Activated CD4-positive, alpha-beta T cell treated with anti-CD3 and anti-CD28 coated beads, Interleukin-2, amount 50 U/mL, for 4 hours (primary cell): ENCODE measurements at places on chromosomes 5 and 9.

- DNase-seq, result no peak
These were observed 111.3 kb downstream of the RXRA start for GRCh38 chr9:134437403-134438194.

DNA sequence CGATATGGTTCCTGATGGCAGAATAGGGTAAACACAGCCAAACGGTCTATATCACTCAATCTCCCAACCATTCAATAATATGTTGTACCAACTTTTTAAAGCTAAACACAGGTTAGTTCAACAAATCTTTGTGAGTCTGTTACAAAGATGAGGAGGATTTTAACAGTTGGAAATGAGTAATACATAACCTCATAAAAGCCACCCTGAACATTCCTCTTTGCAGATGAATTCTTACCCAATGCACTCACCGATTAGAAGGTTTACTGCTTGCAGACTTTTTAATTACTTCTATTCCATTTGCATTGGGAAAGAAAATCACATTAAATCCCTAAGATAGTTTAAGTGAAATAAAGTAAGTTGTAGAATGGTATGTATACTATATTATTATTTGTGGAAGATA lies 23.3 kb upstream of the TRMT10B start:
- DNase-seq, result no peak

- no peak for DNase-seq
These were observed 29.5 kb downstream of the ABL1 start for GRCh38 chr9:130864541-130864940.

GRCh38 chr5:101991486-101991885 lies 304.6 kb downstream of the SLCO4C1 start:
- no peak for DNase-seq

DNA sequence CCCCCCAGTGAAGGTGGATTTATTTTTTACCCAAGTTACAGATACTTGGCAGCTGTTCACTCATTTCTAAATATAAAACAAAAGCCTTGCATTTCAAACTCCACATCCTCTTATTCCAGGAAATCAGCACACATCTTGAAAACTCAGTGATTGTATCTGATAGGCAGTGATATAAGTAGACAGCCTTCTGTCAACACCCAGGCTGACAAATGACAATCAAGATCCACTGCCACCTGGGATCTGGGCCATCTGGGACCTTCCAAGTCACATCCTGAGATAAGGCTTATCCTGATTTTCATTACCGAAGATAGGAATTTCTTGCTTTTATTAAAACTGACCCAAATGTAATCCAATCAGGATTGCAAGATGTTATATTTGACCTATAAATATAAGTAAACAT lies 201.3 kb upstream of the PUM3 start:
- no peak for DNase-seq

DNA sequence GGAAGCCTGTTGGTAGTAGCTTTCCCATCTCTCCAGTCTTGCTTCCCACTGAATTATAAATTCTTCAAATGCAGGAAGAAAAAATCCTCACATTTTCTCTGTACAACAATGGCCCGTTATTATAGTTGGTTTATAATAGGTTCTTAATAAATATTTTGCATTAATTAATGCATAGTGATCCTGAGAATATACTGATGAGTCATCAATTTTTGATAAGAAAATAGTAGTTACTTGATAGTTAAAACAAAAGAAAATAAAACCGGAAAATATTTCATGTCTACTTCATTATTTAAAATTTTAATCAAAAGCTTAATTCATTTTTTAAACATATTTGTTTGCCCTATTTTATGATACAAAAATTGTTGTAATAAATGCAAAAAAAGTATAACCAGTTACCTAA lies 762.6 kb downstream of the BRINP1 start:
- no peak for DNase-seq

DNA sequence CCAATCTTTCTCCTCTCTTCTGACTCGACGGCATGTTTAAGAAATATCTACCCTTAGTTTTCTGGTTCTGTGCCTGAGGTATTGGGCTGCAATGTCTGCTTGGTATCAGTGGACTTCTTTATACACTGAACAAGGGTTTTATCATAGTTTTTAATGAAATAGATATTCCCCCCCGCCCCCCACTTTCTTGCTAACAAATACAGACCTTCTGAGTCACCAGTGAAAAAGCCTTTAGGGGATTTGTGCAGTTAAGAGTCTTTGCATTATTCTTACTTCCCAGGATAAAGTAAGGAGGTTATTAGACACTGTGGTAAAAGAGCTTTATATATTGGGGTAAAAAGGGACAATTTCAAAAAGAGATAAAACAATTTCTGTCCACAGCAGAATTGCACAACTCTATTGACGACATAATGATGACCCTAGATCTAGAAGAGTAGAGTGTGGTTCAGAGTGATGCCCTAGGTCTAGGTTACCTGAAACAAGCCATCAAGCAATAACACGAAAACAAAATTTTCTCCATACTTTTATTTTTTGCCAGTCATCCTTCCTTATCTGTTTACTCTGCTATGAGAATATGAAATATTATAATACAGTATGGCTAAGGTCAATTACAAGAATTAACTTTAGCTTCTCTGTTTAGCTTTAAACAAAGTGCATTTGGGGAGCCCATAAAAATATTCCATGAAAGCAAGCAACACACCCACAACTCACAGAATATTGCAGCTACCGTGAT lies 110.7 kb downstream of the PLK2 start:
- DNase-seq, result no peak

GRCh38 chr5:31692561-31693221 lies 53.8 kb downstream of the PDZD2 start:
- DNase-seq, result no peak

- no peak for DNase-seq
These were observed 151.2 kb upstream of the RUSC2 start for GRCh38 chr9:35338561-35339274.

- no peak for DNase-seq
These were observed 29.6 kb upstream of the KCNMB1 start for GRCh38 chr5:170418736-170419135.

GRCh38 chr5:97600486-97600885 lies 417.4 kb upstream of the RIOK2 start:
- DNase-seq, result no peak

DNA sequence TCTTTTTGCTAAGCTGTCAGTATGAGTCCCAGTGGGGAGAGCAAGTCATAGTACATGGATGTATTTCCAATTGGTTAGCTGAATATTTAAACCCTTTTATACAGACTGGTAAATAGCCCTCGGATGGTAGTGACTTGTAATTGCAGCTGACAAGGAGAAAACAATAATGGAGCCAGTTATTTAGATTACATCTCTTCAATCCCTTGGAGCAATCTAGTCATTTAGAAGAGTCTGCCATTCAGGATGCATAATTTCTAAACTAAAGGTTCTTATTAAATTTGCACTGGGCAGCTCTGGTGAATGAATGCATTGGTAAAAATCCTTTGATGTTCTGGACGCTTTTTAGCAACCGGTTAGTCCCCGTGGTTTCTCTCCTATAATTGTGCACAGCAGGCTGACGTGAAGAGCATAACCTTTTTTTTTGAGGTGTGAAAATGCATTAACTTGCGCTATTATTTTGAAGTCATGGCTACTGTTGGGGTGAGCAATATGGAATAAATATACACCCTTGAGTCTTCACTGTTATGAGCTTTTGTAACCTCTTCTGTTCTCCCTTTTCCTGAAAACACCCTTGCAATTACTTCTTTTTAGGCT lies 158.6 kb upstream of the CD180 start:
- no peak for DNase-seq

DNA sequence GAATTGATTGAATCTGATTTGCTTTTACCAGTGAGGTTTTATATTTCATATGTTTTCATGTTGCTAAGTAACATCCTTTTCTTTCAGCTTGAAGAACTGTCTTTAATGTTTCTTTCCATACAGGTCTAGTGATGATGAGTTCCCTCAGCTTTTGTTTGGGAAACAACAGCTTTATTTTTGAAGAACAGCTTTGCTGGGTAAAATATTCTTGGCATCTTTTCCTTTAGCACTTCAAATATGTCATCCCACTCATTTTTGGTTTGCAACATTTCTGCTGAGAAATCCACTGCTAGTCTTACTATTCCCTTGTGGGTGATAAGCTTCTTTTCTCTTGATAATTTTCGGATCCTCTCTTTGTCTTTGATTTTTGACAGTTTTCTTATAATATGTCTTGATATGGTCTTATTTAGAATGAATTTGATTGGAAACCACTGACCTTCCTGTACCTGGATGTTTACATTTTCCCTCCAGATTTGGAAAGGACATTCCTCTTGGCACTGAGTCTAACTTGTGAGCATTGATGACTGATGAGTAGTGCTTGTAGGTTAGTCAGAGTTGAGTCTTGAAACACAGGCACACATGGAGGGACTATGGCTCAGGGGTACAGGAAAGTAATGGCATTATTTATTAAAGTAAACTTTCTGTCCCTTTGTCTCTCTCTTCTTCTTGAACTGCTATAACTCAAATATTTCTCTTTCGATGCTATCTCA lies 220.3 kb downstream of the SPATA31D1 start:
- no peak for DNase-seq

GRCh38 chr5:135356522-135357318 lies 42.3 kb downstream of the MACROH2A1 start:
- no peak for DNase-seq

DNA sequence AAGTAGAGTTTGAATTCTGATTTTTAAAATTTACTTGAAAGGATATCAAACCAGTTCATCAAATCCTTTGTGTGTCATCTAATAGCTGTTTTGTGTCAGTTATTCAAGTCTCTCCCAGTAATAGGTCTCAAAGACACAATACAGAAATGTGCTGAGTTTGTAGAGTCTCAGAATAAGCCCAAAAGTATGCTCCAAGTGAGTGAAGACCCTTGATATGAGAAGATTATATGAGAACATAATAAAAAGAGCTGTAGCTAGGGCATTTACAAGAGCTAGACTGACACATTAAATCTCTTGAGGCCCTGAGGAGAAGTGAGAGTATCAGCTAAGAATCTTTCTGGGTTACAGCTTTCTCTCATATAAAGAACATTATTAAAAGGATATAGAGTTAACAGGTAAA lies 721.0 kb upstream of the ARRDC3 start:
- no peak for DNase-seq

DNA sequence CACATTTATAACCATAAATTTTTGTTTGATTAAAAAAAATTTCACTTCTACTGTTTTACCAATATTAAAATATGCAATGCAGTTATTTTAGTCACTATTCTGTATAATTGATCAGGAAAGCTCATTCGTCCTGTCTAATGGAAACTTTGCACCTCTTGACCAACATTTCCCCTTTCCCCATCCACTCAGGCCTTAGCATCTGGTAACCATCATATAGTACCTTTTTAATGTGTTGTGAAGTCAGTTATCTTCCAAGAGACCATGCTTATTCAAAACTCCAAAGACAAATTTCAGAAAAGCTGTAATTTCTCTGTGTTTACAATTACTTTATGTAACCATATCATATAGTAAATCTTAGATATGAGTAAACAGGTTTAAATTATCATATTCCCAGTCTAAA lies 145.9 kb downstream of the CTNND2 start:
- no peak for DNase-seq

GRCh38 chr5:129747572-129748407 lies at the start of gene MINAR2:
MINAR2 (plus strand) TSS chr5:129748094; CDS start chr5:129748191, 97 bp downstream.
- DNase-seq, result no peak

GRCh38 chr5:42590566-42590965 lies 166.1 kb upstream of the CCDC152 start:
- no peak for DNase-seq

GRCh38 chr5:18397371-18397770 lies 763.1 kb downstream of the TAF11L14 start:
- DNase-seq, result no peak

DNA sequence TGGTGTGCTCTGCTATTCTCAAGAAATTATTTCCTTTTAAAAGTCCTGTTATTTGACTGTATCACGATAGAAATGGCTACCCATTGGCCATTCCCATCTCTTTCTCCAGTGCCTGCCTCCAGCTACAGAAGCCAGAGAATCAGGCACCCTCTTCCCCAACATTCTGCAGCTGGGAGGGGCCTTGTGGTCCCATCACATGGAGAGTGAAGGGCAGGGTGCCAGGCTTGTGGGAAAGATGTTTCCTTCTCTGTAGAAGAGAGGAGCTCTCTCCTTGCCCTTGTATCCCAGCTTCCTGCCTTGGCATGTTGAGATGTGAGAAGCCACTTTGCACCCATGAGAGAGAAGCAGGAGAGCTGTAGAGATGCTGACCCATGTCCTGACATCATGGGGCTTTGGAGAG lies 465.0 kb downstream of the MTRR start:
- DNase-seq, result no peak

DNA sequence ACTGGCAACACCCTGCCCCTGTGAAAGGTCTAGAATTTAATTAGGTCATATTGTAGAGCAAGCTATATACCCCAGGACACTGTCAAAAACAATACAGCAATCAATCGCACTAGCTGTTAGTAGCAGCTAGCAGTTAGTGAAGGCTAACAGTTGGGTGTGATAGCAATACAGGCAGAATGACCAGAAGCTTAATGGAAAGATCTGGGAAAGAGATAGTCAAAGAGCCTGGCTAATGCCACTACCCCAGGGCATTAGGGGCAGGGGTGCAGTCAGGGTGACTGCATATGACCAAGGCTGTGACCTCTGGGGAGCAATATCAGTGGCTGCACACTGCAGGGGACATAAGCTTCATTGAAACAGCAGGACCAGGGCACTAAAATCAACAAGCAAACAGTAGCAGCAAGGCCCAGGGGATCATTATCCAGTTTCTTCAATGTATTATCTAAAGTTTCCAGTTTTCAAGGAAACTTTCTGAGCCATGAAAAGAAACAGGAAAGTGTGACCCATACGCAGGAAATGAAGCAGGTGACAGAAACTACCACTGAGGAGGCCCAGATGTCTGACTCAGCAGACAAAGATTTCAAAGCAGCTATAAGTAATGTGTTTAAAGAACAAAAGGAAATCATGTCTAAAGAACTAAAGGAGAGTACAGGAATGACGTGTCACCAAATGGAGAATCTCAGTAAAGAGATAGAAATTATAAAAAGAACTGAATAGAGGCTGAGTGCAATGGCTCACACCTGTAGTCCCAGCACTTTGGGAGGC lies 82.4 kb downstream of the ZNF354C start:
- DNase-seq, result no peak

GRCh38 chr9:98285446-98285845 lies 30.0 kb upstream of the TBC1D2 start:
- no peak for DNase-seq

GRCh38 chr5:102536323-102536928 lies 37.6 kb upstream of the SLCO6A1 start:
- DNase-seq, result no peak

GRCh38 chr5:43113546-43113945 lies 7.2 kb upstream of the ZNF131 start:
- no peak for DNase-seq

GRCh38 chr5:61734966-61735365 lies 402.9 kb downstream of the ZSWIM6 start:
- no peak for DNase-seq

DNA sequence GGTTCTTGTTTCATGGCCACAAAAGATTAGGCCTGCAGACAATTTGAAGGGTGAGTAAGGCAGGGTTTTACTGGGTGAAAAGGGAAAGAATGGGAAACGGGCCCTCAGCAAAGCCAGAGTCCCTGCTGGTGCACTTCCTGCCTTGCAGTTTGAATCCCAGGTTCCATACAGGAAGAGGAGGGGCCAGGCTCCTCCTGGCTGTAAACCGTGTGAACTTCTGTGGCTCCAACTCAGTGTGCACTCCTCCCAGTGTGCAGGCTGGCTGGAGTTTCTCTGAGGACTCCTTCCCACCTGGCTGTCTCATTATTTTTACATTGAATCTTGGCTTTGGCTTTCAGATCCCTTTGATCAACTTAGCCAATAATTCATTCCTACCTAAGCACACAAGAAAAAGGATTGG lies 367.1 kb upstream of the KLF4 start:
- no peak for DNase-seq

- no peak for DNase-seq
These were observed 473.4 kb upstream of the PAPPA start for GRCh38 chr9:115680231-115680630.
